ENCODE measurements at places on chromosomes 6 and 20.

DNA sequence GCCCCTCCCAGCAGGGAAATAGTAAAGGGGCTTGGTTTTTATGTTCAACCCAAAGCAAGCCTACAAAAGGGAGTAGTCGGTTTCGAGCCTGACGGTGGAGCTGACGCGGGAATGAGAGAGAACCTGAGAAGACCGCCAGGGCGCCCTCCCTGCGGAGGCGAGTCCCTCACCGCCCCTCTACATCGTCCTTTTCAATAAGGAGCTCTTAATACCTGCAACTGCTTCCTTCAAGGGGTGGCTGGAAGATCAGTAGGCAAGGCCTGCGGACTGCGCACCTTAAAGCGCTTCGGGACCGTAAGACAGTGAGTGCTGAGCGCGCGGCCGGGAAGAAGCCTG is 709 bp upstream of the ZNF76 start:
- peak; percentile 32 for DNase-seq

DNA sequence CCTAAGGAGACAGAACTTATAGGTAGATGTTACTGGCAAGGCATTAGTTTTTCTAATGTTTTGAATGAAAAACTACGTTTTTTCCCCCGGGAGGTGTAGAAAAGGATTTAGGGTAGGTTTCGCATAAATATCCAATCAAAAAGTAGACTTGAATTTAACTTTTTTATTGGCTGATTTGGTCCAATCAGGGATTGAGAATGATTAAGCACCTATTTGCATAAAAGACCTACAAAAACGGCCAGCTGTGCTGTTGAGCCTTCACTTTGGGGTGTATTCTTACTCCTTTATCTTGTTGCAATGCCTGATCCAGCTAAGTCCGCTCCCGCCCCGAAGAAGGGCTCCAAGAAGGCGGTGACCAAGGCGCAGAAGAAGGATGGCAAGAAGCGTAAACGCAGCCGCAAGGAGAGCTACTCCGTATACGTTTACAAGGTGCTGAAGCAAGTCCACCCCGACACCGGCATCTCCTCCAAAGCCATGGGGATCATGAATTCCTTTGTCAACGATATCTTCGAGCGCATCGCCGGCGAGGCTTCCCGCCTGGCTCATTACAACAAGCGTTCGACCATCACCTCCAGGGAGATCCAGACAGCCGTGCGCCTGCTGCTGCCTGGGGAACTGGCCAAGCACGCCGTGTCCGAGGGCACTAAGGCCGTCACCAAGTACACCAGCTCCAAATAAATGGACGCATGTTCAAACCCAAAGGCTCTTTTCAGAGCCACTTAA is 113.5 kb upstream of the BTN3A2 start:
- peak; percentile 70 for DNase-seq

DNA sequence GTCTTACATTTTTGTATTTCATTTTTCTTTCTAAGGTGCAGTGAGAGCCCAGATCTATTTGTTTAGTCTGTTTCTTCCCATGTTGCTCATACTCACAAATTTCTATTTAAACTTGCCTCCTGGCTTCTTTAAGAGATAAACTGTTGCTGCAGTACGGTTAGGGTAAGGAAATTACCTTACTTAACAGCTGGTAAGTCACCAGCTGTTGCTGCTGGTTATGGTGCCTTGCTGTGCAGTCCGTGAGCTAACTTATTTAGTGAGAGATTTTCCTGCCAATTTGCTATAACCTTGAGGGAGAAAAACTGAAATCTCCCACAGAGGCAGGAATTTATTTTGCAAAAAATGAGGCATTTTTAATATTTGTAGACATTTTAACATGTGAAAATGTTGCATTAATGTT is 261.0 kb downstream of the UST start:
- no peak for DNase-seq

GRCh38 chr6:170438402-170438753 is 114.7 kb downstream of the PSMB1 start:
- DNase-seq: peak; percentile 97

- no peak for DNase-seq
These were observed 33.5 kb downstream of the GHRH start for GRCh38 chr20:37228082-37228481.

DNA sequence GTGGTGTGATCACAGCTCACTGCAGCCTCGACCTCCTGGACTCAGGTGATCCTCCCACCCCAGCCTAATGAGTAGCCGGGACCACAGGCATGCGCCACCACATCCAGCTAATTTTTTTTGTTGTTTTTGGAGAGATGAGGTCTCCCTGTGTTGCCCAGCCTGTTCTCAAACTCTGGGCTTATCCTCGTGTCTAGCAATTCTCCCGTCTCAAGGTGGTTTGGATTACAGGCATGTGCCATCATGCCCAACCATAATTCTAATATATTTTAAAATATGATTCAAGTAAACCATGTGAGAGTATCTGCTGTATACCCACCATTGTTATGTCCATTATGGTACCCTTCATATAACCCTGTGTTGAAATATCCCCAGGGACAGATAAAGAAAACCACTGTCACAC is 60.3 kb upstream of the C20orf144 start:
- no peak for DNase-seq

DNA sequence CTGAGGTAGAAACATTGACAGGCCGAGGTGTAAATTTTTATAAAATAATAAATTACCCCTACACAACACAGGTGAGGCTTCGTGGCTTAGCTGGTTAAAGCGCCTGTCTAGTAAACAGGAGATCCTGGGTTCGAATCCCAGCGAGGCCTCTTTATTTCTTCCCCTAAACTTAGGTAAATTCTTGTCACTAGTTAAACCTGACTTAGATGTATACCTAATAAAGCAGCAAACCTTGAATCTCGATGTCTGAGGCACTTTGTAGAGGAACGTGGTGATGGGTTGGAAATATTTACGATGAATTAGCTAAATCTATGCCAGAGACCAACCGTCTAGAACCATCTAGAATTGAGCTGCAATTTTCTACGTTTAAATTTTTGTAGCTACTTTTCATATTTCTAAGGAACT is 185.6 kb downstream of the OR2B2 start:
- DNase-seq: no peak

- DNase-seq: no peak
These were observed 68.0 kb downstream of the OTOR start for GRCh38 chr20:16816192-16816591.

DNA sequence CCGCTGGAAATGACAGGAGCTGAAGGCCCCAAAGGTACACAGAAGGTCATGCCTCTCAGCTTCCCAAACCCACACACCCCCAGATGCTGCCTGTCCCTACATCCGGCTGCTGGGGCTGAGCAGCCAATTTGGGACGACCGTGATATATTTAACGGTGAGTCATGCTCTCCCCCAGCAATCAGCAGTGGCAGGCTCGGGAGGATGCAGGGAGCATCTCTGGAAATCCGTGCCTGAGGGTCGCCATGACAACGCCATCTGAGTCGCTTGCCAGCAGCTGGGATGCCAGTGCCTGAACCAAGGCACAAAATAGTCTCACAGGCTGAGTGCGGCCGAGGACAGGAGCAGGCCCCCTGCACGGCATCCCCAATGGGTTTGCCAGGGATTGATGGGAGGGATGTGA is 57.9 kb downstream of the KCNB1 start:
- DNase-seq: no peak

- DNase-seq: no peak
These were observed 1.7 kb upstream of the ZMYND8 start for GRCh38 chr20:47358039-47358671.

GRCh38 chr20:3651204-3651962 is 11.8 kb downstream of the GFRA4 start:
- DNase-seq: no peak

GRCh38 chr6:100289285-100289684 is 175.4 kb downstream of the SIM1 start:
- DNase-seq: no peak

GRCh38 chr6:142292166-142292924 is 9.5 kb upstream of the ADGRG6 start:
- no peak for DNase-seq

DNA sequence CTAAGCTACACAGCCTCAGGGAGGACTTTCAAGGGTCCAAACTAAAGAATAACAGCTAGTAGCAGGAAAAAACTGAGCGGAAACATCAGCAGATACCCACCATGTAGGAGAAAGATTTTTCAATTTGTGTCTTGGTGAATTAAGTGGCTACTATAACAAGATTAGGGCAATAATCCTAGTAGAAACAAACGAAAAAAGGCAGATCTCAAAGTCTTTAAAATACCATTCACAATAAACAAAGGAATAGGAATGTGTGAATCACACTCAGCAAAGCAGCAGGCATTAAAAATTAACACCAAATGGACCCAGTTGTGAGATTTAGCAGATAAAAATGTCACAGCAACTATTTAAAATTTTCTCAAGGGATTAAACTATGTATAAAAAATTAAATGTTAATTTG is 761.2 kb downstream of the TENT5A start:
- no peak for DNase-seq

- no peak for DNase-seq
These were observed 15.9 kb downstream of the SLC22A23 start for GRCh38 chr6:3440911-3441310.

DNA sequence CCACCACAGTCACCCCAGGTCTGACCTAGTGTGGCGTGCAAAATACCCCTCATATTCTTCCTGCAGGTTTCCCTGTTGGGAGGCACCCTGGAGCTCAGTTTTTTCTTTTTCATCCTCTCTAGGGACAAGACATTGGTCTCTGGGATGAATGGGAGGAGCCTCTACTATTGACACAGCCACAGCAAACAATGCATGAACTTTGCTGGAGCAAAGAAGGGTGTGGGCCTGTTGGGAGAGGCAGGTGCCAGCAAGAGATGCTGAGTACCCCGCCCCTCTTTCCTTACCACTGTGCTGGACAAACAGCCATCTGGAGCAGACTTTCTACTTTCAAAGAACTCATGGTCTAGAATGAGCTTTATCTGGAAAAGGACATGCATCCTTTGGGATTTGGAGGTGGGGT is 10.1 kb downstream of the TGM3 start:
- DNase-seq: no peak

DNA sequence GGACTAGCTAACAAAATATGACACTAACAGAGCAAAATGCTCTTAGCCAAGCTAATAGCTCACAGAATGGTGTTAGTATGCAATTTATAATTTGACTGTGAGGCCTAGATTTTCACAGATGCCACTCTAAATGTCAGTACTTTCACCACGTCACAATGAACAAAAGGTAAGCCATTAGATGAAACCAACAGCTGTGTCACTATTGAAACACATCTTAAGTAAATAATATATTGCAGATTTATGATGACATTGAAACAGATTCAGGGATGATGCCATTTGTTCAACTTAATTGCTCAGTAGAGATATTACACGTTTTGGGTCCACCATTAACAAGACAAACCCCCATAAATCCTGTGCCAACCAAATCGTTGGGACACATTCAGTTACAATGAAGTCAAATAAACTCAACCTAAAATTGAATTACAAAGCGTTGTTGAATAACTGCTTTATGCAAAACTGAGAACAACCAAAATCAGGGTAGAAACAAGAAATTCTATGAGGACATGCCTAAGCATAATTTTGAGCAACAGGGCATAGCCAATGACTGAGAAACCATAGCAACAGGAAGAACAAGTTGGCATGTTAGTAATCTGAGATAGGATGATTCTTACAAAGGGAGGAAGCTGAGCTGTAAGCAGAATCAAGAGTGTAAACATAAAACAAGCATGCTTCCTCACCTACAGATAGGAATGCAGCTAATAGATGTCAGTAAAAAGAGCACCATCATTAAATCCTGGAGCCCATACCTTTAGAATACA is 85.6 kb upstream of the KHDRBS2 start:
- DNase-seq: no peak

DNA sequence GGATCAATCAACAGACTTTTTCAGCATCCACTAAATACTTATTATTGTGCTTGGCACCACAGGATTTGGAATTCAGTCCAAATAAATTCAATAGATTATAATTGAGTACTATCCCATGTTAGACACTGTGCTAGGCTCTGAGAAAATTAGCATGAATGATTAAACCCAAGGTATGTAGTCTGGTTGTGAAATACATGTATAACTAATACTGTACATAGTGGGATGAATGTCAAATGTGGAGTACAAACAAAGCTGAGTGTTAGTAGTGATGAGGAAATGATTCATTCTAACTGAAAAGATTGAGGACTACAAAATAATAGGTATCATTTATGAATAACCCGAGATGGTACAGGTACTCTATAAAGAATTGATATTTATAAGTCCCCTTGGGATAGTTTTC is 111.9 kb upstream of the FLRT3 start:
- no peak for DNase-seq

- DNase-seq: no peak
These were observed 17.0 kb downstream of the SLC2A4RG start for GRCh38 chr20:63756648-63756991.

DNA sequence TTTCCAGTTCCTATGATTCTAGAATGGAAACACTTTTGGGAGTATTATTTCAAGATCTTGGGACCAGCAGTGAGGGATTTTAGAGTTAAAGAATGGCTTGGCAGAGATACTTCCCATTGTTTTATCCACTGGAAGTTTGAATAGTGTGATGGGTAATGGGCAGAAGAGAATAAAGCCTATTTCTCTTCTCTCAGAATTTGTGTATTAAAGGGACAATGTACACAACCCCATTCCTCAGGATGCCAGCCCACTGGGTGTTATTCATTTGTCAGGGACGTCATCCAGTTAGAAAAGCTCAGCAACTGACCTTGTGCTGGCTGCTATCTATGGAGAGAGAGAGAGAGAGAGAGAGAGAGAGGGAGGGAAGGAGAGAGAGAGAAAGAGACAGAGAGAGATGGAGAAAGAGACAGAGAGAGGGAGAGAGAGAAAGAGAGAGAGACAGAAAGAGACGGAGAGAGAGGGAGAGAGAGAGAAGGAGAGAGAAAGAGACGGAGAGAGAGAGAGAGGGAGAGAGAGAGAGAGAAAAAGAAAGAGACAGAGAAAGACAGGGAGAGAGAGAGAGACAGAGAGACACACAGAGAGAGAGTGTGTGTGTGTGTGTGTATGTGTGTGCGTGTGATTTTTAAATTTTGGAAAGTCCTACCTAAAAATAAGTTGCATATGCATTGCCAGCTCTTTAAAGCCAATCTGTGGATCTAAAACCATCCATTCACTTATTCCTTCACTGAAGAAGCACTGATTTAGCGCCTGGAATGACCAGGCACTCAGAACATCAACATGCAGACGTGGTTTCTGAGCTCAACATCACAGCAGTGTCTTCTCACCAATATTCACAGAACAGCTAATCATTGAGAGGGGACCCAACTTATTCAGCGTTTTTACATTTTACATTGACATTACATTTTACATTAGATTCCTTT is 388.8 kb downstream of the THBS2 start:
- DNase-seq: no peak

GRCh38 chr6:47380251-47380650 is 70.5 kb upstream of the TNFRSF21 start:
- DNase-seq: peak; percentile 49

- DNase-seq: no peak
These were observed 65.4 kb downstream of the MDGA1 start for GRCh38 chr6:37632291-37632690.

DNA sequence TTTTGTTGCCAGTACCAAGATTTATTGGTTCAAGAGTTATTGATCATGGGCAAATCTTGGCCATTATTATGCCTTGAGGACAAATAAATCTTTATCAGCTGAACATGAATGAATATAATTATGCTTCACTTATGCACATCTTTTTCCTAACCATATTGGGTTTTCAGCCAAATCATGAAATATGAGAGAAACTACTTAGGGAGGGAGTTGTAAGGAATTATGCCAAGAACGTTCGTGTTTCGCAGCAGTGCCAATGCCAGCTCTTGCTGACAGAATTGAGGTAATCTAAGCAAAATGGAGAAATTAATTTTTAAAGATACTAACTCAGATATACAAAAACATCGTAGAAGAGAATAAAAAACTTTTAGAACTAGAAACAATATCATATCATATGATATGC is 301.1 kb upstream of the SASH1 start:
- DNase-seq: no peak

- DNase-seq: peak; percentile 13
These were observed 748 bp downstream of the UBE2J1 start for GRCh38 chr6:89351671-89352277.

GRCh38 chr20:63969838-63970713 is at the start of gene ZNF512B:
Gene ZNF512B, minus strand, starts transcription at chr20:63969930. Its CDS starts 1,980 bp downstream, at chr20:63967950.
- DNase-seq: peak; percentile 43

All from suppressor macrophage treated with lipopolysaccharide for 4 hours (primary cell).